ENCODE measurements at places on chromosomes 16 and 17. TPM values are rescaled to one million over a fixed set of nuclear protein-coding genes. Genes with fewer than 3 reads are reported as not detected.

CLEC19A gene
- not detected for polyA plus RNA-seq

FBXW10 gene
- polyA plus RNA-seq, result not detected

TBC1D3K gene
- not detected for polyA plus RNA-seq

KRTAP1-1 gene
- polyA plus RNA-seq, result not detected

EDC4 gene
- polyA plus RNA-seq, result 87.8 TPM

GPR179 gene
- not detected for polyA plus RNA-seq

SSTR5 gene
- polyA plus RNA-seq, result 0.55 TPM

DNAAF8 gene
- polyA plus RNA-seq, result 1.2 TPM

CBFA2T3 gene
- 3.3 TPM for polyA plus RNA-seq

NOD2 gene
- polyA plus RNA-seq, result not detected
